ENCODE measurements at places on chromosomes 2 and 18.

DNA sequence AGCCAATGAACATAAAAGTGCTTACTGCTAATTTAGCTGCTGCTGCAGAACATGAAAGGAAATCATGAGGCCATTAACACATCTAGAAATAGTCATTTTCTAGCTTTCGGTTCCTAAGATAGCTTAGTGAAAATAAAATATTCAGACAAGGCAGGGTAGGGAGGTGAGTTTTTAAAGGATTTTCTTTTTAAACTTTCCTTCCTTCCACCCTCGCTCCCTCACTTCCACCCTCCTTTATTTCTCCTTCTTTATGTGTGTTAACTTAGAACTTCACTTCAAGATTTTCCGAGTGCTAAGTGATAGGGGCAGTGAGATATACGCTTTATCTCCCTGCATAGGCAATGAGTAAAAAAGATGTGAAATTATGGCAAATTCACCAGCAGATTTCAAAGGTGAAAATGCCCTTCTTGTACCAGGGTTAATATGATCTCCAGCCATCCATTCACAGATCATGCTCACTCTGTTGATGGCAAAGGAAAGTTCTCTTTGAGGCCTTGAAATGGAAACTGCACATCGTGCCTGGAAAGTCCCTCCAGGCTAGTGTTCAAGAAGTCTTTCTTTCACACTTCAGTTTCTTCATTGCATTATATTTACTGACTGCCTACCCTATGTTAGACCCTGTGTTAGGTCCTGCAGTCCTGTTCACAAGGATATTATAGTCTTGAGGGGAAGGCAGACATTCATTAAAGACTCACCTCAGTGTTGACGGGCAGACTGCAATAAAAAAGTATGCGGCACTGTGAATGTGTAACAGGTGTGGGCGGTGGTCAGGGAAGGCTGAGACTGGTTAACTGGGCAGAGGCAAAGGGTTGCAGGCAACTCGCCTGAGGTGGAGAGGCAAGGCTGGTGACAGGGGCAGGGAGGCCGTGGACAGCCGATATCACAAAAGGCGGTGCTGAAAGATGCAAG lies 200.8 kb downstream of the PLCL1 start:
- DNase-seq, result no peak

- DNase-seq, result no peak
Measured at GRCh38 chr18:59833785-59834184, 66.0 kb upstream of the PMAIP1 start.

- no peak for DNase-seq
Measured at GRCh38 chr2:196233805-196234475, 62.6 kb upstream of the STK17B start.

- no peak for DNase-seq
Measured at GRCh38 chr2:8168022-8168717, 513.7 kb upstream of the ID2 start.

DNA sequence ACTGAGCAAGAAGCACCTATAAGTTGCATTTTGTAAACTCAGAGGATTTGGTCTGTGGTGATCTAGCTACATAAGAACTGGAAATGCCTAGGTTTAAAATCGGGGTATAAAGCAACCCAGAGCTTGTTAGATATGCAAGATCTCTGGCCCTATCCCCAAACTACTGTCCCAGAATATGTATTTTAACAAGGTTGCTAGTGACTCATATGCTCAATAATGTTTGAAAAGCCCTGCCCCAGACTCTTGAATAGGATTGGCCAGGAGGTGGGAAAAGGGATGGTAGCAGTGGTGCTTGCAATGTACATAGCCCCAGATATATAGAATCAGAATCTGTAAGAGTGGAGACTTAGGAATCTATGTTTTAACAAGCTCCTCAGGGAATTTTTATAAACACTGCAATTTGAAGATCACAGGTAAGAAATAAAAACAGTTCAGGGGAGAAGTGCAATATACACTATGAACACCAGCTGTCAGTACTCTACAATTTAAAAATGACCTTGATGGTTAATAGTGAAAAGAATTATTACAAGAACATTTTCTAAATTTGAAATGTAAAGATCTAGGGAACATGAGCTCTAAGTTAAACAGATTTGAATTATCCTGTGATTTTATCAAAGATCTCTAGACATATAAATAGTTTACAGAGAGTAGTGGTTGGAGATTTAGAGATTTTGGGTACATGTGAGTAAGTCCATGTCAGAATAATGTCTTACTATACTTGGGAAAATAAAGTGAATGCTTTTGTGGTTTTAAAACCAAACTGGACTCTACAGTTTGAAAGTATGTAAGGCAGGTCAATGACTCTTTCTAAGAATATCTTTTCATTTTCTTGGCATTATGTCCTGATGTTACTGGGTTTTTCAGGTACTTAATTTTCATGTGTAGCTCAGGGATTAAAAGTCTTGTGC lies 7.7 kb upstream of the MMADHC start:
- DNase-seq, result no peak

- DNase-seq, result no peak
Measured at GRCh38 chr2:136248907-136249306, 131.0 kb upstream of the CXCR4 start.

- no peak for DNase-seq
Measured at GRCh38 chr18:48806551-48807261, 144.1 kb downstream of the SMAD7 start.

- no peak for DNase-seq
Measured at GRCh38 chr18:47163241-47163640, 12.9 kb downstream of the IER3IP1 start.

GRCh38 chr2:60148716-60149115 lies 404.7 kb downstream of the BCL11A start:
- DNase-seq, result no peak

DNA sequence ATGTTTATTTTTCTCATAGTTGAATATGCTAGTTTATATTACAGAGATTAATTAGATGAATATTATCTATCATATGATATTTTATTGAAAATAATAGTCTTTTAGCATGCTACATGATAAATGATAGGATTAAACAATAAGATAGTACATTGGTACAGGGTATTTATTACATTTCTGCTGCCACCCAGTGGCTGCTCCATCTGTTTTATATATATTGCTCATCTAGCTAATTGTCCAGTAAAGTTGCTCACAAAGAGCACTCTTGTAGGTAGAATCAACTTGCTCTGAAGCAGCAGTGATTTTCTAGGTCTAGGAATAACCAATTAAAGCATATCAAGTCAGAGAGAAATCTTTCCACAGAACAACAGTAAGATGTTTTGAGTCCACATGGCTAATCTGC lies 183.3 kb downstream of the ASXL3 start:
- peak; percentile 82 for DNase-seq

DNA sequence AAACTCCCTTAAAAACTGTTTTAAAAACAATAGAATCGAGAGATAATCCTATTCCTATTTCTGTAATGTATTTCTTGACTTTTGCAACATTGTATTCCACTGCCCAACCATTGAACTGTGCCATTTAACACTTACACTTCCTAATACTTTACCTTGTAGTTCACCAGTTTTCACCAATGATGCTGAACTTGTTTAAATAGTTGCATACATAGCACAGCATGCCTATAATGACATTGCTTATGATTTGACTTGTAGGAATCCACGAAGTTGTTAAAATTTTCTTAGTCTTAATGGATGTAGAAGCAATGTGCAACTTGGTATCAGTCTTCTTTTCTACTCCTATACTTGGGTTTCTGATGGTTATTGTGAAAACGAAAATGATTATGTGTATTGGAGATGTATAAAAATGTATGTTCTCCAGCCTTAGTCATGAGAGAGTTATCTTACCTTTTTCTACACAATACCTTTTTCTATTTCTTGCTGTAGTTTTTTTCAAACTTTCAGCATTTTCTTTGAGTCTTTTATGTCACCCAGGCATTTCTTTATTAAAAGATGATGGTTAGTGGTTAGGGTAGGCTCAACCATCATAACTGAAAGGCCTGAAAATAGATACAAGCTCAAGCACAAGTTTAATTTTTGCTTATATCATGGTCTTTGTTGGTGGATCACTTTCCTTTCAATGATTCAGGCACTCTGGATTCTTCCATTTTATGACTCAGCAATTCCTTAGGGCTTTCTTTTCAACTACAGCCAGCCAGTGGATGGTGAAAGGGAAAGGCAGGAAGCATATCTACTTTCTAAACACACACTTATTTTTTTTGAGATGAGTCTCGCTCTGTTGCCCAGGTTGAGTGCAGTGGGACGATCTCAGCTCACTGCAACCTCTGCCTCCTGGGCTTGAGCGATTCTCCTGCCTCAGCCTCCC lies 9.4 kb downstream of the GPD2 start:
- DNase-seq, result no peak

GRCh38 chr2:2810504-2810903 lies 479.4 kb upstream of the MYT1L start:
- DNase-seq, result no peak

DNA sequence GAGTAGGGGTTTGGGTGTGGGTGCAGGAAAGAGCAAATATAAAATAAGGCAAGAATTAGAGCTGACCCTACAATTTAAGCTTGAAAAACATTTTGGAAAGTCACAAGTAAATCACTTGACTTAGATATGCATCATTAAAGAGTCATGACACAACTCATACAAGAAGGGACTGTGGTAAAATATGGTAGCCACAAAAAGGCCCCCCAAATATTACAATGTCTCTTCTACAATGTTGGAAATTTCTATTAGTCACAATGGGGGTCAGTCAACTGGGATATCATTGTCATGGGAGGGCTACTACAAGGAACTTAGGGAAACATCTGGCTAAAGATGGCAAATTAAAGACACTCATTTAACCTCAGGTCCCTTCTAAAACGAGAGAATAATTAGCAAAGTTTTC lies 15.7 kb upstream of the SERPINB2 start:
- no peak for DNase-seq

DNA sequence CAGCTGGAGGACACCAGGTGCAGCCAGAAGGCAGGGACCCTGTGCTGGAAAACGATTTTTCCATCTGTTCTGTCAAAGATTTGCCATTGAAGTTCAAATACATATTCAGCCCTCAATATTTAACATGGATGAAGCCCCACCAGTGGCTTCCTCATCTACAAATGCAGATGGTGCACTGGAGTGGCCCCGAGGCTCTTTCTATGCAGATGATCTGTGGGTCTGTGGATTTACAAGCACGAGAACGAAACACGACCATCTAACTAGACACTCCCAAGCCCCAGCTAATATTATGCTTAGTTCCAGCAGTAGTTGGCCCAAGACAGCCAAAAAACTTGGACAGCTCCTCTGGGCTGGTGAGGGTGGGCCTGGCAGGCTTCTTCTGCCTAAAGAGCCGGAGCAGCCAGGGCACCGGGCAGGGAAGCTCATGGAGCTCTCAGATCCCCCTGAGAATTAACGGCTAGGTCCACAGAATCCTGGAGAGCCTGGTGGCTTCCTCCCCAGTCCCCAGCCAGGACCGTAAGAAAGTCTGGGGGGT lies 9.2 kb upstream of the IL1R2 start:
- no peak for DNase-seq
